ENCODE measurements at places on chromosomes 6 and 20.

GRCh38 chr6:80364149-80364548 lies 257.7 kb downstream of the BCKDHB start:
- no peak for DNase-seq

GRCh38 chr6:78525976-78526375 lies 341.4 kb upstream of the IRAK1BP1 start:
- no peak for DNase-seq

DNA sequence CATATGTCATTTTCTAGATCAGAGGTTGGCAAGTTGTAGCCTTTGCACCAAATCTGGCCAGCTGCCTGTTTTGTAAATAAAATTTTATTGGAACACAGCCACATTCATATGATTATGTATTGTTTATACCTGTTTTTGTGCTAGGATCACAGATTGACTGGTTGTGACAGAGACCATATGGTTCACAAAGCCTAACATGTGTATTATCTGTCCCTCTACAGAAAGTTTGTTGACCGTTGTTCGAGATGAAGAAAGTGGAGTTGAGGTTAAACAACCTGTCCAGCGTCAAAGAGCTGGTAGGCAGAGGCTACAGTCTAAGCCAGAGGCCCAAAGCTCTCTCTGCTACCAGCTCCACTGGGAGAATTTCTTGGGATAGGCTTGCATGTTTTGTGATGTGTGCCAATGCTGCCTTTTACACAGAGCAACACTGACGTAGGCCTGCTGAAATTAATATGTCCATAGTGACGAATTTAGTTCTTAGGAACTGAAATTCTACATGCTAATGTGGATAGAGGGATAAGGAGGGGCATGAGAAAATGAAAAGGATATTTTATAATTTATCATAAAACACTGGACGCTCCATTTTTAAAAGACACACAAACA lies 11.7 kb upstream of the IGF2R start:
- no peak for DNase-seq

DNA sequence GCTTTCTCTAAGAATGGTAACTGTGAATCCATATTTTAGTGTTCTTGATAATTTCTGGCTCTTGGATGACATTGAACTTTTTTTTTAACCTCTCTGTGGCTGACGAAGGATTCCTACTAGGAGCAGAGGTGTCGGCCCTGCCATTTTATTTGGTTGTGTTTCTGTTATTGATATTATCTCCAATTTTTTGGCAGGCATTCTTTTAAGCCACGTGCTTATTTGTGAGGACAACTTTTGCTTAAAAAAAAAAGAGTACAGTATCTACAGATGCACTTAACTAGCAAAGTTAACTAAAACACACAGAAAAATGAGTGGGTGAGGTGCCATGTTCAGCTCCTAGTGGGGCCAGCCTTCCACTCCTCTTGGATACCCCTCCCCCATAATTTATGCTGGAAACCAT lies 1.1 kb downstream of the FANCE start:
- no peak for DNase-seq

Data from NCI-H510A treated with DMSO at 0.1 percent for 48 hours (cell line).